Effector CD8-positive, alpha-beta T cell (primary cell): ENCODE measurements at places on chromosomes 6 and 20.

- no peak for DNase-seq
Observed at GRCh38 chr6:146253691-146254090, 224.8 kb downstream of the GRM1 start.

DNA sequence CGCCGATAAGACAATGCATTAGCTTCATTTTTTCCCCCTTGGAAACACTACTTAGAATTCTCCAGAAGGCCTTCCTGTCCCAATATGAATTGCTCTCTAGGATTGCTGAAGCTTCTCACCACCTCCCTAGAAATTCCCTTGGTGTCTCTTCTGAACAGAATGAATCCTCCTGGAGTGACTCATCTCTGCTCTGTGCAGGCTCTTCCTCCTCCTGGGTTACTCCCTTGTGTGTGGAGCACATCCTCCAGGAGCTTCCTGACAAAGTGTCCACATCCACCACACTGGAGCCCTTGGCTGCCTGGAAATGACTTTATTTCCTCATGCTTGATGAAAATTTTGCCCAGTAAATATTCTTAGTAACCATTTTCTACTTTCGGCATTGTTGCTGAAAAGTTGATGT, 54.4 kb downstream of the DTNBP1 start:
- DNase-seq, result no peak

- DNase-seq, result no peak
Observed at GRCh38 chr20:40336533-40336932, 352.5 kb downstream of the MAFB start.

DNA sequence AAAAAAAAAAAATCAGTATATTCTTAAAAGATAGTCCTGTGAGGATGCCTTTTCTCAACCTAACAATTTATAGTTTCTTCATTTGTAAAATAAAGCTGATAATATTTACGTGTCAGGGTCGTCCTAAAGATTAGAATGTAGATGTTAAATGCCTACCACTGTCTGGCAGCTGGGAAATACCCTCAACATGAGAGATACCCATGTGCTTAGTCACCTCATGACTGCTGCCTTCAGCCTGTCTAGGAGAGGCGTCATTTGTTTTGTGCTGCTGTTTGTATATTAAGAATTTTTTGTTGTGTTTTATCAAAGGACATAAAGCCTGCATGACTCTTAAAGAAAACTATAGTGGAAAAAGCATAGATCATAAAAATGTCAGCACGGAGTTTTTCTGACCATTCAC, 9.5 kb downstream of the FAM120B start:
- DNase-seq, result no peak

DNA sequence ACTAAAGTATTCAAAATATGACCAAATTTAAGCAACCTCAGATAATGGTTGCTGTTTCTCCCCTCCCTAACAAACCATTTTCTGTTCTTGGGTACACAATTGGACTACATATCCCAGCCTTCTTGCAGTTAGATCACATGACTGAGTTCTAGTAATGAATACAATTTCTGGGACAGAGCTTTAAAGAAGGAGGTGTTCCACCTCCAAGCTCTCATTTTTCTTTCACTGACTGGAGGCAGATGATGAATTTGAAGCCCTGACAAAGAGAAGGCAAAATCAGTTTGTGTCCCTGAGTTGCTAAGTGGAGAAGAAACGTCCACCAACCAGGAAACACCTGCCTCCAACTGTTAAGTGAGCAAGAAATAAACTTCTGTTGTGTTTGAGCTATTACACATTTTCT, 117.2 kb downstream of the LCA5 start:
- DNase-seq, result no peak

- no peak for DNase-seq
Observed at GRCh38 chr20:33249456-33249855, 13.7 kb downstream of the BPIFA1 start.

DNA sequence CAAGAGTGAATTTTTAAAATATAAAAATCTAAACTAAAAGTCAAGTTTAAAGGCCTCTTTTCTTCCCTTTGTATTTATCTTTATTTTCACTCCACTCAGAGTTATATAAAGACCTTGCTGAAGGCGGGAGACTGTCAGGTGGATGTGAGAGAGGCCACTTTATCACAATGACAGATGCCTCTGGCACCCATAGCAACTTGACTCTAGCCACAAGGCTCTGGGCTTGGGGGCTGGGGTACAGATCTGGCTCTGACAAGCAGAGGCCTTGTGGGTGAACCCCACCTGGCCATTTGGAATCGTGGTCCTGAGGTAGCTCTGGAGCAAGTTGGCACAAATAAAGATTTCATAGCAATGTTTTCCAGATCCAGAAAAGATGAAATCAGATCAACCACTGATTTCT, 417.2 kb downstream of the RFPL4B start:
- DNase-seq, result no peak

GRCh38 chr20:3681931-3682781, at the start of gene ADAM33:
Gene ADAM33 (minus strand): TSS chr20:3682010. CDS start chr20:3682004, 6 bp downstream.
- DNase-seq, result no peak
